ENCODE measurements at places on chromosomes 13 and 19.

- peak; percentile 45 for DNase-seq
Observed at GRCh38 chr19:21482863-21483276, 22.5 kb upstream of the ZNF429 start.

- DNase-seq, result no peak
Observed at GRCh38 chr13:45696610-45697226, 5.4 kb upstream of the CBY2 start.

- no peak for DNase-seq
Observed at GRCh38 chr13:99215184-99215830, 14.7 kb downstream of the UBAC2 start.

DNA sequence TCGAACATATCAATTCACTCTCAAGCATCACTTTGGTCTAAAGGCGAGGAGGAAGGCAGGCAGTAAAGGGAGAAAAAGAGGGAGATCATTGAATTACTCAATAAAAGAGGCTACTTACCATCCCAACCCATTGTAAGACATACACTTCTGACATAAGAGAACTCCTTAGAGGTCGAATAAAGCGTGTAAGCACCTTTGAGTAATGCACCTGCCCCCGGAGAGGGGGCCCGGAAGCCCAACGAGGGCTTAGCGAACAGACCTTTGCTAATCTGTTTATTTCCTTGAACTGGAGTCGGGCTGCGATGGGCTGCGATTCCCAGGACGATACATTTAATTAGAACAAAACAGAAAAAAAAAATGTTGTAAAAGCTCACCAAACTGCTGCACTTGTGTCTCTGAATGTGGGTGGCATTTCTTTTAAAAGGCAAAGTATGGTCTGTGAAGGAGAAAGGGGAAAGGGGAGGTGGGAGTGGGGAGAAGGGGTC, 3.0 kb downstream of the ZC3H4 start:
- DNase-seq, result no peak

- DNase-seq, result no peak
Observed at GRCh38 chr13:29845440-29846056, 4.9 kb downstream of the UBL3 start.

DNA sequence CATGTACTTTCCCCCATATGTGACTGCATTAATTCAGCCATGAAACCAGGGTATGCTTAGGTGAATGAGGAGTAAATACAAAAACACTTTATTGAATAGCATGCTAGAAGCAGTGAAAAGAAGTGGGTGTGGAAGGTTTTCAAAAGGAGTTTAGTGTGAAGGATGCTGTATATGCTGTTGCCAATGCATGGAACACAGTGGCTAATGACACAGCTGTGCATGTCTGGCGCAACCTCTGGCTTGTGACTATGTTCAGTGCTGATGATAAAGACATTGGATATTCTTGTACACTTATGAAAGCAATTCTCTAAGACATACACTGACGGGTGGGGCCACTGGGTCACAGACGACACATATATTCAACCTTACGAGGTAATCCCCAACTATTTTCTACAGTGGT, 55.2 kb downstream of the SOX21 start:
- no peak for DNase-seq

DNA sequence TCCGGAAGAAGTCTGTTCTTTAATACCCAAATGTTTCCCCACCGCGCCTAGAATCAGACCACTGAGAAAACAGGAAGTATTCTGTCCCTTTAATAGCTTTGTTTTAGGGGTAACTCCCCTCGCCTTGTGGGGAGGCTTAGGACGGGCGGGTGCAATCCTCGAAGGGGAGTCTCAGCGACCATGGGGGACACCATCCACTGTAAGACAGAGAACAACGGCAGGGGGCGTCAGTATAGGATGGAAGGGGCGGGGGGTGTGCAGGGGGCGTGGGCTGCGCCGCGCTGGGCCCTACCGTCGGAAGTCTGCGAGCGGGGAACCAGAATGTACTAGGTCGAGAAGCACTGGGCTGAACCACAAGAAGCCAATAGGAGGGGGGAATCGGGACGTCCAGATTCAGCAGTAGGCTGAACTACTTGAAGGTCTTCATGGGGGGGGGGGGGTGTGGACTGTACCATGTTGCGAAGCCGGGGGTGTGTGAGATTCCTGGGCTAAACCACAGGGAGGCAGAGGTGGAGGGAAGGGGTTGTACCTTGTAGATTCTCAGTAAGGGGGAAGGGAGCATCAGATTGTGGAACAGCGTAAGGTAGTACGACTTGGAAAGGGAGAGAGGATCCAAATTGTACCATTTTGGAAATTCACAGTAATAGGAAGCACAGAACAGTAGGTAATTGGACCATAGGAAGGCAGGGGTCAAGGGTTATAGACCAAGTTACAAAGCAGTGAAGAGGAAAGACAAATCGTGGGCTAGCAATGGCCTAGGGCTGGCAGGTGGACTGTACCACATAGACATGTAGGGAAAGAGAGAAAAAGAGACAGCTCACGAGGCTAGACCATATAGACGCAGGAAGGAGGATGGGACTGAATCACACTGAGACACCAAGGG, 1.0 kb upstream of the DBP start:
- peak; percentile 63 for DNase-seq

- no peak for DNase-seq
Observed at GRCh38 chr13:50810998-50811397, 32.5 kb downstream of the DLEU7 start.

- peak; percentile 19 for DNase-seq
Observed at GRCh38 chr19:35986664-35987570, 8.1 kb upstream of the SDHAF1 start.

- no peak for DNase-seq
Observed at GRCh38 chr19:11138601-11139300, 16.8 kb downstream of the SPC24 start.

DNA sequence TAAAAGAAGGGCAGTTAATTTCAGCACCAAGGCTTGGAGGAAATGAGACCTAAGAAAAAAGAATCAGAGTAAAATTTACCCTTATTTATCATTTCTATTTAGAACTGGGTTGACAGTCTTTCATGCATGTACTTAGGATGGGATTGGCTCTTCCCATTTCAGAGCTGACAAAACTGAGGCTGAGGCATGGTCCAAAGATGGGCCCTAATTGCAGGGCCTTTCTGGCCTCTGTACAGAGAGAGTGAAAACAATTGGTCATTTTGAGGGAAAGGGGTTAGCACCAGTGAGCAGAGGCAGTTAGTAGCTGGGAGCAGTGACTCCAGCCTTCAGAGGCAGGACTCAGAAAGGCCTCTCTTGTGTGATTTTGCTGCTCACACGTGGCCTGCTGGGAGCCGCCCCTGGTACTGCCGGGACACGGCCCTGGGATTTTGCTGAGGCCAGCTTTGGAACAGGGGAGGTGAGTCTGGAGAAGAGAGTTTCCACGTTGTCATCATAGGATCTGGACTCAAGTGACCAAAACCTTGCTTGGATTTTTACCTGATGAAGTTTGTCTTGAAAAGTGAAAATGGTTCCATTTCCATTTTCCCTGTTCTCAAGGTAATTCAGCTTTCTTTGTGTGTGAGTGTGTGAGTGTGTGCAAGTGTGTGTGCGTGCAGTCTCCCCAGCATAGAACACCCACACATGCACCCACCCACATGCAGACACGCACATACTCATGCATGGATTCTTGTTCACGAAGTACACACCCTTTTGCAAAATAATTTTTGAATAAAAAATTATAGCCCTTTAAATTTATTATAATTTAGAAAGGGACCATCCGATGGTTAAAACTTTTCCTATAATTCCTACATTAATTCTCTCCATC, at the start of gene ZNF536:
TSS of gene ZNF536 (plus strand) at position 425 of the 865 bp plus-strand sequence. CDS start 71,179 bp downstream, outside the sequence.
- DNase-seq, result no peak

GRCh38 chr13:20823071-20823470, 49.3 kb upstream of the EEF1AKMT1 start:
- no peak for DNase-seq

GRCh38 chr13:28067491-28067890, 32.9 kb downstream of the FLT3 start:
- no peak for DNase-seq

- no peak for DNase-seq
Observed at GRCh38 chr13:111948281-111948680, 118.7 kb upstream of the SOX1 start.

- DNase-seq, result no peak
Observed at GRCh38 chr13:66098931-66099628, 1131.1 kb downstream of the PCDH9 start.

GRCh38 chr19:50705422-50706019, 14.1 kb downstream of the SHANK1 start:
- no peak for DNase-seq

DNA sequence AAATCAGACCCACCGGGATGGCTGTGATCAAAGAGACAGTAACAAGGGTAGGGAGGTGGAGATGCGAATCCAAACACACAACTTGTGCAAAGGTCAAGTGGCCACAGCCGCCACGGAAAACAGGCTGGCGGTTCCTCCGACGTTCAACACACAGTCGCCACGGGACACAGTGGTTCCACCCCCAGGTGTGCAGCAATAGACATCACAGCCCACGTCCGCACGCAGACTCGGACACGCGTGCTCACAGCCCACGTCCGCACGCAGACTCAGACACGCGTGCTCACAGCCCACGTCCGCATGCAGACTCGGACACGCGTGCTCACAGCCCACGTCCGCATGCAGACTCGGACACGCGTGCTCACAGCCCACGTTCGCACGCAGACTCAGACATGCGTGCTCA, 70.1 kb downstream of the RASA3 start:
- no peak for DNase-seq

- DNase-seq, result peak; percentile 87
Observed at GRCh38 chr19:18683109-18683957, at the start of gene CRTC1. TSS of gene CRTC1 (plus strand) at chr19:18683680. CDS start at chr19:18683703, 23 bp downstream.

GRCh38 chr13:23621316-23621645, 51.1 kb downstream of the TNFRSF19 start:
- no peak for DNase-seq

- no peak for DNase-seq
Observed at GRCh38 chr13:35984287-35984686, 146.9 kb downstream of the DCLK1 start.

DNA sequence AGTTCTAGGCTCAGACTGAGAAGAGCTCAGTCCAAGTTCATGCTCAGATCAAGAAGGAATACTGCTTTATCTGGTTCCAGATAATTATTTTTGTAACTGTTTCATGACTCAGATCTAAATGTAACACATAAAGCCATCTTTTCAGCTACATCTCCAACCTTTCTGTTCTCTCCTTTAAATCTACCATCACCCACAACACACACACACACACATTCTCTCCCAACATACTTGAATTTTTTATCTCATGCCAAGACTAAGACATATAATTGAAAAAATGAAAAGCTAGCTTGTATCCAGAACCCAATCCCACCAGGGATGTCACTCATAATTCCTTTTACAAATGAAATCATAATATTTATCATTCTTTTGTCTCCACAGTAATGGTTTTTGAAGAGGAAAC, 7.6 kb downstream of the KATNAL1 start:
- DNase-seq, result no peak

- no peak for DNase-seq
Observed at GRCh38 chr19:39363901-39364457, 21.8 kb downstream of the SAMD4B start.

- DNase-seq, result no peak
Observed at GRCh38 chr13:21322988-21323387, 136.1 kb downstream of the ZDHHC20 start.

GRCh38 chr13:66036024-66036614, 1194.0 kb downstream of the PCDH9 start:
- DNase-seq, result no peak

DNA sequence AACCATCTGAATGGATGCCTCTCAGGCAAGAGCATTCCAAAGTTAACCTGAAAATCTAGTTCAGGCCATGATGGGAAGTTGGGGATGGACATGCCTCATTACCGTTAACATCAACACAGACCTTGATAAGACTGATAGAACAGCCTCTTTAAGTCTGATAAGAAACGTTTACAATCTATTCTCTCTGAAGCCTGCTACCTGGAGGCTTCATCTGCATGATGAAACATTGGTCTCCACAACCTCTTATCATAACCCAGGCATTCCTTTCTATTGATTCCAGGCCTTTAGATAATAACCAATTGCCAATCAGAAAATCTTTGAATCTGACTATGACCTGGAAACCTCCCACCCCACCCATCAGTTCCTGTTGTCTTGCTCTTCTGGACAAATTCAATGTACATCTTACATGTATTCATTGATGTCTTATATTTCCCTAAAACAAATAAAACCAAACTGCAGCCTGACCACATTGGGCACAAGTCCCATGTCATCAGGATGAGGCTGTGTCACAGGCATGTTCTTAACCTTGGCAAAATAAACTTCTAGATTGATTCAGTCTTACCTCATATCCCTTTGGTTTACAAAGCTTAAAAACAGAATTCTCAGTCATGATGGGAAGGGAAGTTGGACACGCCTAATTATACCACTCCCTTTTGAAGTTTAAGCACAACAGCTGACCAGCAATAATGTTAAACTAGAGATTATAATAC, 843.8 kb upstream of the SPRY2 start:
- DNase-seq, result no peak

GRCh38 chr13:77316430-77316829, 10.5 kb downstream of the MYCBP2 start:
- no peak for DNase-seq

- no peak for DNase-seq
Observed at GRCh38 chr13:79990048-79990447, 350.9 kb downstream of the SPRY2 start.

DNA sequence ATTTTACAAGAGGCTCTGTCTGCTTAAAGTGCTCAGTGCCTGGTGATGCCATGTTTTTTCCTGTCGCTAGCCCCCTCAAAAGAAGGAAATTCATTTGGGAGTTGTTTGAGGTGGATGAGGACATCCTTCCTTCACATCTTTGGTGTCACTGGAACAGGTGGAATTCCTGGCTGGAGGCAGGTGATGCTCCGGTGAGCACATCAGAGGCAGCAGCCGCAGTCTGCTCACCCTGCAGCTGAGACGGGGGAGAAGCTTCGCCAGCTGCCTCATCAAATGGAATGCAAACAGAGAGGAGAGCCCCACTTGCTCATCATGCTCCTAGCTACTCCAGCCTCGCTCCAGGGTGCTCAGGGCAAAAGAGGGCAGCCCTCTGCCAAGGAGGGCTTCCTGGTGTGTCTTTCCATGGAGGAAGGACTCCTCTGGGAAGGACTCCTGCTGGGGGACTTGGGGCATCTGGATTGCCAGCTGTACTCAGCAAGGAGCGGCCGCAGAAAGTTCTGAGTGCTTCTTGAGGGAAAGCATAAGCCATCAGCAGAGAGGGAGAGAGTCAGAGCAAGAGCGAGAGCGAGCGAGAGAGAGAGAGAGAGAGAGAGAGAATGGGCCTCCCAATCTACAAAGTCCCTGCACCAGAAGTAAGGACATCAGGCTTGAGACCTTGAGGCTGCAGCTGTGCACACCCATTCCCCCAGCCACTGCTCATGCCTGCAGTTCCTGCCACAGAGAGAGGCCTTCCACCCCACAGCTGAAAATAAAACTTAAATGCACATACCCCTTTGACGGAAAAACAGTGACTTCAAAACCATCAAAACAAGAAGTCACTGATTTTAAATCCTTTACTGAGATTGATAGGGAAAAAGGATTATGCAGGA, 74.3 kb upstream of the UBL3 start:
- no peak for DNase-seq

DNA sequence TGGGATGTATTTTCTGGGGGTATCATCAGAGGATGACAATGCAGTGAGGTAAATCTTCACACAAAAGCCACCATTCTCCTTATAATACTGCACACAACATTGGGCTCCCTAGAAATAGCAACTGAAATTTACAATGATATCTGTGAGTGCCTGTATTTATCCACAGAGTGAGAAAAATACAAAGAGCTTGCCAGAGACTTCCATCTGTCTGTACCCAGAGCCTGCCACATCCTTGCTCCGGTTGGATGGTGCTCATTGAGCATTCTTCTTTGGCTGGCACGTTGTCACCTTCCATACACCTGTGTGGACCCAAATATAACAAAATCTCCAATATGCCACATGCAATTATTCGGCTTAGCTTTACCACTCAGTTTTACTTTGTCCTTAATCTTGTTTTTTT, 189.5 kb upstream of the UFM1 start:
- no peak for DNase-seq
